ENCODE measurements at places on chromosomes 2 and 18.

GRCh38 chr18:37854396-37854795 lies 288.8 kb upstream of the CELF4 start:
- DNase-seq = no peak

DNA sequence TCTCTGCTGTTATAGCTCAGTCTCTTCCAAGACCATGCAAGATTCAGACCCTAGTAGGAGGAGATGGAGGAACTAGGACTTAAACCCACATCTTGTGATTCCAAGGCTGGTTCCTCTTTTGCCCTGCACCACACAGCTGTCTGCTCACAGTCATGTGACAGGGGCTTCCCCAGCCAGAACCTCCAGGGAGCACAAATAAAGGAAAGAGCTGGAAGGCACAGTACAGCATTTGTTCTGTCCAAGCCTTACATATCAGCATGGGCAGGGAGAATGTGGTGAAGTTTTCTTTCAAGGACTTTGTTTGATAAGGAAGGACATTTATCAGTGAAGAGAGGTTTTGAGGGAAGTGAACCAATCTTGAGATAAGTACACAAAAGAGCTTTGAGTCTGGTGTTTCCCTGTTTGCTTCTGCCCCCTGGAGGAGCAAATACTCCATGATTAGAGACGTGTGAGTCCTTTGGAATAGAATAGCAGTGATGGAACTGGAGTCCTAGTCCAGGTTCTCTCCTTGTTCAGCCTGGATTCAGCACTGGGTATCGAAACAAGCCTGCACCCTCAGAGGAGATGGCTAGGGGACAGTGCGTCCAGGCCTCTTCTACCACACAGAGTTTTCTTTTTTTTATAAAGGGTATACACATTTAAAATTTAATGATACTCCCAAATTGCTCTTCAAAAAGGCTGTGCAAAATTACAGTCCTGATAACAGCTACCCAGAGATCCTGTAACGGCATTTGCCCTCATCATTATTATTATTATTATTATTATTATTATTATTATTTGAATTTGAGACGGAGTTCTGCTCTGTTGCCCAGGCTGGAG lies 24.6 kb upstream of the CASP10 start:
- peak; percentile 63 for DNase-seq

DNA sequence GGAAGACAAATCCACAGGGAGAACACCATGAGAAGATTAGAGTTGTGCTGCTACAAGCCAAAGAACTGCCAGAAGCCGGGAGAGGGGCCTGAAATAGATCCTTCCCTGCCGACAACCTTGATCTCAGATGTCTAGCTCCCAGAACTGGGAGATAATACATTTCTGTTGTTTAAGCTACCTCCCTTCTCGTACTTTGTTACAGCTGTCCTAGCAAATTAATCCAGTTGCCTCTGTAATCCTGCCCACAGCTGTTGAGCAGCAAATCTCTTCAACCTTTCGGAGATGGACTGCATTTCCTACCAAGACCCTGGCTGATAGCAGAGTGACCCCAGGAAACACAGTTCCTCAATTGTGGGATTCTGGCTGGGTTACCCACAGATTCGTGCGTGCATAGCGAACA lies 2.6 kb upstream of the TBC1D8 start:
- DNase-seq = no peak

- no peak for DNase-seq
These were observed 31.9 kb downstream of the SNORC start for GRCh38 chr2:232901736-232902578.

DNA sequence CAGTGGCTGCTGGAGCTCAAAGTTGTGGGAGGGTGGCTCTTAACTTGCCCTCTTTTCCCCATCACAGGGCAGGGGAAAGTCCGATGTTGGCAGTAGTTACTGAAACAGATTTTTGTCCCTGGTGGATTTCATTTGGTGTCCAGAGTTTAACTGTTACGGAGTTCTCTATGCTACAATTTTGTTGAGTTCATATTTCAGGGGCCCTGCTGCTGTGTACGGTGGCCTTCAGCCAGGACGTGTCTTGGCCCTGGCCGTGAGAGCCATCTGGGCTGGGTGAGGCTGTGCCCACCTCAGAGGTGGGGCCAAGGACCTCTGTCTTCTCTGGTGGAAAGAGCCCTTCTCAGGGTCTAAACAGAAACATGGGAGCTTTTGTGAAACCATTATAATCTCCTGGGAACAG lies 67.4 kb downstream of the SH3YL1 start:
- DNase-seq = no peak

- no peak for DNase-seq
These were observed 158.3 kb downstream of the PDE11A start for GRCh38 chr2:177914247-177914646.

DNA sequence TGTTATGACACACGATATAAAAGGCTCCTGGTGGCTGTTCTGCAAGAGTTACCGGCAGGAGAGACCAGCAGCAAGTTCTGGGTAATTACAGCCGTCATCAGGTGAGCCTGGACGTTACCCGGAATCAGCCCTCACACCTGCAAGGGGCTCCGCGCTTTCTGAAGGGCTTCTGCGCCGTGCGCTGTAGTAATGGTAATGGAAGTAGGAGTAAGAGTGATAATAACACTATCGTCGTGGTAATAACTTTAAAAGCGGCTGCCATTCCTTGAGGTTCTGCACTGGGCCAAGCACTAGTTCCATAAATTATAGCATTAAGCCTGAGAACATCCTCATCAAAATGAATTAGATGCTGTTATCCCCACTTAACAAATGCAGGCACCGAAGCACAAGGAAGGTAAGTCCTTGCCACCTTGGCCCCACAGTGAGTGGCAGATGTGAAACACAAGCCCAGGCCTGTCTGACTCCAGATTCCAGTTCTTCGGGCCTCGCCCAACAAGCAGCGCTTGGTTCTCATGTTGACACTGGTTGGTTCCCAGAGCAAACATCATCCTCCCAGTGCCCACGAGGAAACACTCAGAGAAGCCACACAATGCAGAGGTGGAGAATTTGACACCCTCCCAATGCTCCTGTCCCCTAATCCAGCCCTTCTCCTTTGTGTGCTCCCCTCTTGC lies 205.2 kb downstream of the EIPR1 start:
- no peak for DNase-seq

DNA sequence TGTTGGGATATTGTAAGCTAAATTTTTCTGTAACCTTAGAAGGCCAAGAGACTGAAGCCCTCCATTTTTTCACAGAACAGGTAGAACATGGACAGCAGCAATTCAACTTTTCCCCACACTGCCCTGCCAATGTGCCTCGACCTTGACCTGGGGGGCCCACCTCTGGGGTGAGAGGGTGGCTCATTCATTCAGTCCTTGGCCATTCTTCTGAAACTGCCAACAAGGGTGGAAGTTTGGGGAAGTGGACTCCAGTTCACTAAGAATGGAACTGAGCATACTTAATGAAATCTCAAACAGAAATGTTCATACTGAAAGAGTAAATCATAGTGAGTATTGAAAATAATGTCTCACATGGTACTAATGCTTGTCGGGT lies 1.1 kb downstream of the EEF1B2 start:
- DNase-seq = no peak

- no peak for DNase-seq
These were observed 22.1 kb downstream of the INHBB start for GRCh38 chr2:120368086-120368485.

DNA sequence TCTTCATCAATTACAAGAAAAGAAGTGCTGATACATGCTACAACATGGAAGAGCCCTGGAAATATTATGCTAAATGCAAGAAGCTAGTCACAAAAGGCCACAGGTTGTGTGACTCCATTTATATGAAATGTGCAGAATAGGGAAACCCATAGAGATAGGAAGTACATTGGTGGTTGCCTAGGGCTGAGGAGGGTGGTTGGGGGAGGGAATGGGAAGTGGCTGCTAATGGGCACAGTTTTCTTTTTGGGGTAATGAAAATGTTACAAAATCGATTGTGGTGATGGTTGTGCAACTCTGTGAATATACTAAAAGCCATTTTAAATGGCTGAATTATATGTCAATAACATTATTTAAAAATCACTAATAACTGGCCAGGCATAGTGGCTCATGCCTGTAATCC lies 24.3 kb upstream of the RESP18 start:
- no peak for DNase-seq

- DNase-seq = no peak
These were observed 150.0 kb downstream of the NEDD4L start for GRCh38 chr18:58194028-58194427.

GRCh38 chr2:45879406-45879805 lies 227.9 kb downstream of the PRKCE start:
- no peak for DNase-seq

GRCh38 chr18:59026831-59027410 lies 112.8 kb upstream of the SEC11C start:
- DNase-seq = no peak

DNA sequence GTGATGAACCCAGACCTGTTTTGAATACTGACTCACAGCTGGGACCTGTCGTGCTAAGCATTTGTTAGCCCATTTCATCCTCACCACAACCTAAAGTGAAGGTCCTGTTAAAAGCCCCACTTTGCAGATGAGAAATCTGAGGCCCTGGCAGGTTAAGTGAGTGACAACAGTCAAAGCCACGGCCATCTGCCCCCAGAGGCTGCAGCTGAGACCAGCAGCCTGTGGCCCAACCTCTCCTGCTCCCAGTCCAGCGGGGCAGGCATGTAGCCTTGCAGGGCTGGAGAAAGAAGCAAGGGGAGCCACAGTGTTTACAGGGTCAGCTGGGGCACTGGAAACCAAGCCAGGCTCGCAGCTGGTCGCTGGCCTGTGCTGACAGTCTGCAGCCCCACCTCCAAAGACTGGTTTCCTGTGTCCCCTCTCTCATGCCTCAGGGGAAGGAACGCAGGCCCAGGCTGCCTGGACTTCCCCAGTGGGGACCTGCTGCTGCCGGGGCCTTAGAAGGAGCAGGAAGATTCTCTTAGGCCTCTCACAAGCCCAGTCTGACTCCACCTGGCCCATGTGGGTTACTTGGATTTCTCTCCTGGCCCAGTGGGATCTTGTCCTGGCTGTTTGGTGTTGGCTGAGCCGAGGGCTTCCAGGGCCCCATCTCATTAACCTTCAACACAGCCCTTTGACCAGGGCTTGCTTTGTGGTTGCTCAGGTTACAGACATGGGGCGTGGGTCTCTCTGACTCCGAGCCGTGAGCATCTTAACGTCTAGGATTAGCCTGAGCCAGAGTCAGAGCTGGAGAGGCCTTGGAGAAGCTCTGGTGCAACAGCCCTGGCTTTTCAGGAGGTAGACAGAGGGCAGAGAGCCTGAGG lies 1.7 kb downstream of the INPP5D start:
- peak; percentile 31 for DNase-seq

DNA sequence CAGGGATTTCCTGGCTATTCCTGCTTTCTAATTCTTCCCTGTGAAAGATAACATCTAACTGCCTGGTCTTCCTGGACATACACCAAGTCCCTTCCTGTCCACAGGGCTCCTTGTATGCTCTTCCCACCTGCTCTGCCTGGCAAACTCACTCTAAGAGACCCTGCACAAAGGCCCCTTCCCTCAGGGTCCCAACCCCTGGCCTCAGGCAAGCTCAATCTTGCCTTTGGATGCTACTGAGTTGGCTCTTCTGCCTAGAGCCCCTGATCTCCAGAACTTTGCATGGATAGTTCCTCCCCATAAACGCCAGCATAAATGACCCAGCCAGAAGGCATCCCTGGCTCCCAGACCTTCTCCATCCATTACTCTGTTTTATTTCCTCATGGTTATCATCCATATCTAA lies 98.3 kb upstream of the OTOS start:
- no peak for DNase-seq

- DNase-seq = no peak
These were observed 43.1 kb upstream of the PTH2R start for GRCh38 chr2:208363485-208363884.

GRCh38 chr2:120793682-120794403 lies 58.2 kb downstream of the GLI2 start:
- DNase-seq = no peak

DNA sequence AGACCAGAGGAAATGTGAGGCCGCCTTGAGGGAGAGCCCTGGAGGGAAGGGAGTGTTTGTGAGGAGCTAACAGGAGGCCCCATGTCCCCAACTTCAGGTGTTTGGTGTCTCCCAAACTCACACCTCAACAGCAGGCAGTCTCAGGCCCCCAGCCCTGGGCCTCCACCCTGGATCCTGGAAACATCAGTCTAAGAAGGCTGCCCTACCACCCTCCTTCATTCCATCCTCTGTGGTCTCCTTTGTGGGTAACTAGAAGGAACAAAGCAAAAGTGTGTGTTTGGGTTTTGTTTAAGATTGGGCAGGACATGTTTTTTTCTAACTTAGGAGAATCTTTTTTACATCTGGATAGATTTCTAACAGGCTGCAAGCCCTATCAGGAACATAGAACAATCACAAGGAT lies 404.3 kb downstream of the BCL11A start:
- DNase-seq = no peak

DNA sequence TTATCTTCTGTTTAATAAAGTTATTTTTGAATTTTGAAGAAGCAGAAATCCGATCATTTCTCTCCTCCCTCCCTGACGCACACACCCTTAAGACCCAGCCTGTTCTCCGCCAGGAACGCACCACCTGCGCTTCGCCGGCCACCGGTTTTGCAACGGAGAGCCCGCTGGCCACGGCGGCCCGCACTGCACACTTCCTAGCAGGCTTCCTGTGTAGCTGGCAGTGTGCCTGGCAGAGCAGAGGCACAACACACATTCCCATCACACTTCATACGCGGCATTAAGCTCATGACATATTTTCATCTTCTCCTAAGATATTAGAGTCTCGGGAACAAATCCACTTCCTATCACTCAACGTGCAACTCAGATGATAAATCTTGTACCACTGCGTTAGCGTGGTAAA lies 148.0 kb downstream of the HDAC4 start:
- DNase-seq = no peak

DNA sequence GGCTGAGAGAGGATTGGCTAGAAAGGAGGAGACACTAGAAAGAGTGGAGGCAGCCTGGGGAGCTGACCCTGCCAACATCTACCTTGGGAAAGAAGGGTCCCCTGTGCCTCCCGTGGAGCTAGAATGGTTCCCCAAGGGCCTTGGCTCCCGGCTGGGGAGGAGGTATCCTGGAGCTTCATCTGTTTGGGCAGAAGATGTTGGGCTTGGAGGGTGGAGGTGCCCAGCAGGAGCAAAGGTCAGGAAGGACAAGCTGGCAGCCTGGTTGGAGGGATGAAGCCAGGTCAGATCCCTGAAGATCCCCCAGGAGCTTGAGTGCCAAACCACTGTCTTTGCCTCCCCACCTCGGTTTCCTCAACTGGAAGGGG lies 2.9 kb downstream of the ATP6V1B1 start:
- DNase-seq = no peak

DNA sequence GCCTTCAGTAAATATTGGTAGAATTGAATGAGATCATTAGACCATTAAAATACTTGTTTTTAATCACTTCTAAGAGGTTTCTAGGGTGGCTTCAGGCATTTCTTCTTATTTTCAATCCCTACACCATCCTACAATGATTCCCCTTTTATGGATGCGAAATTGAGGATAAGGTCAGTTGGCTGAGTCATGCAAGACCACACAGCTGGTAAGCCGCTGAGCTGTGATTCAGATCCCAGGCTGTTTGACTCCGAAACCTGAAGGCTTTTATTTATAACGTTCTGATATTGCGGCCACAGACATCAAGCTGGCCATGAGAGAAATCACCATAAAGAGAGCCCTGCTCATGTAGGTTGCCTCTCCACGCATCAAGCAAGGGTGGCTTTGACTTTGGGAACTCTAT lies 133.4 kb downstream of the VAPA start:
- DNase-seq = no peak

GRCh38 chr18:49768051-49768391 lies 45.3 kb downstream of the ACAA2 start:
- no peak for DNase-seq

GRCh38 chr18:36649205-36649604 lies 179.6 kb downstream of the TPGS2 start:
- DNase-seq = no peak

- DNase-seq = no peak
These were observed 480.7 kb upstream of the TCF4 start for GRCh38 chr18:56068701-56069100.

Data from activated gamma-delta T cell treated with Interleukin-2 at 50 U/mL for 16 hours (primary cell).